ENCODE measurements at places on chromosomes 2 and 18. TPM values are rescaled to one million over a fixed set of nuclear protein-coding genes. Genes with fewer than 3 reads are reported as not detected.
A peak's percentile ranks its signal among the peaks of the same experiment; 100 is the strongest.

- no peak for DNase-seq
Measured at GRCh38 chr2:47177043-47177565, 22.0 kb upstream of the STPG4 start.

DNA sequence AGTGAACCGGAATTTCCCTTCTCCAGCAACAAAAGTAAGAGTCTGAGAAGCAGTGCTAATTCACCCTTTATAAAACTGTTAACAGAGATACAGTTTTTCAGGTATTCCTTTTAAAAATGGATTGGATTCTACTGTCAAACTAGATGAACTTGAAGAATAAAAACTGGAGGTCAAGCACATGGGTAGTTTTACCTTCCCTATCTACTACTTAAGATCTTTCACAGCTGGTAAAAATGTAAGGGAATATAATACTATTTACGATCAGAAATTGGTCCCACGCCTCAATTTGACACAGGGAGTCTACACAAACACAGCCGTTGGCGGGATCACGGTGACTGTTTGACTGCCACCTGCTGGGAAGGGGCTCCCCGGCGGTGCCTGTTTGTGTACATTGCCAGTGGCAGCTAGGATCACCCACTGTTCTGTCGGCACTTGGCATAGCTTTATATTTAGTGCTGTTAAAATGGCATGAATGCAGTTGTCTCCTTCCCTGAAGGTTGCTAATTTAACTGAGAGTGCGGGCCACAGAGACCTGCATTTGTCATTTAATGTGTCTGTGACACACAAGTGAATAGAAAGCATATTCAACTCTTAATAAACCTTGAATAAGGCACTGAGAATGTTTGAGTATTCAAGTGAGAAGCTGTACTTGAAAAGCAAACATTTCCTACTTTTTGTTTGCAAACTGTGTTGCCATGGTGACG, 59.5 kb downstream of the ABCG8 start:
- DNase-seq = peak; percentile 23

DNA sequence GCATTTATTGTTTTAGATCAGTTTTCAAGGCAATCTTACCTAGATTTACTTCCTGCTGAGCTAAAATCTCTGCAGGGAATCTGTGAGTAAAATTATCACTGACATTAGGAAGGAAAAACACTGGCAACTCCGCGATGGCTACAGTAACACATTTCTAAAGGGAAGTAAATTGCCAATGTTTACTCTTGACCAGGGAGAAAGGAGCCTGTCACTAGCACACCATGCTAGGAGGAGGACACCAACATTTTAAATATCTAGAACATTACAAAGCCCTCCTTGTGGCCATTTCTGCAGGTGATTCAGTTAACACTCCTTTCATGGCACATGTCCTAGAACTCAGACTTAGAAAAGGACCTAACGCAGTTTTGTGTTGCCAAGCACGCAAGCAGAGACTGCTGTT, 58.4 kb downstream of the TCF4 start:
- no peak for DNase-seq

- no peak for DNase-seq
Measured at GRCh38 chr2:186879312-186879711, 30.3 kb upstream of the ZSWIM2 start.

GRCh38 chr2:166917415-166917814, 29.1 kb downstream of the XIRP2 start:
- DNase-seq = no peak

GRCh38 chr2:133063775-133064174, 393.8 kb upstream of the LYPD1 start:
- DNase-seq = peak; percentile 74

DNA sequence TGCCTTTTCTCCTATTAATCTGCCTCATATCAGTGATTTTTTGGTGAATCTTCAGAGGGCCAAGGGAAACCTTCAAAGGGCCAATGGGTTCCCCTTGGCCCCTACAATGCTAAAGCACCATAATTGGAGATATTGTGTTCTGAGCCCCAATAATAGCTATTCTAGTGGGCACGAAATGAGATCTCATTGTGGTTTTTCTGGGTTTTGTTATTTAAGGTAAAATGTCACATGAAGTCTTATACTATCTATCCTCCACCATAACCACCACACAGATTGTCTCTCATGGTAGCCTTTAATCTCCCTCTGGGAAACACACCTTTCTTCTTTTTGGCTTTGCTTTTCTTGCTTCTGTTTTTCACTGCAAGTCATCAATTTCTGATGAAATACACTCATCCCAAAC, 152.8 kb downstream of the B3GNT2 start:
- no peak for DNase-seq

GRCh38 chr2:176744146-176744545, 468.4 kb upstream of the HNRNPA3 start:
- no peak for DNase-seq

- no peak for DNase-seq
Measured at GRCh38 chr18:48347756-48348326, 61.3 kb downstream of the ZBTB7C start.

- no peak for DNase-seq
Measured at GRCh38 chr2:174493549-174494331, 6.9 kb upstream of the GPR155 start.

DNA sequence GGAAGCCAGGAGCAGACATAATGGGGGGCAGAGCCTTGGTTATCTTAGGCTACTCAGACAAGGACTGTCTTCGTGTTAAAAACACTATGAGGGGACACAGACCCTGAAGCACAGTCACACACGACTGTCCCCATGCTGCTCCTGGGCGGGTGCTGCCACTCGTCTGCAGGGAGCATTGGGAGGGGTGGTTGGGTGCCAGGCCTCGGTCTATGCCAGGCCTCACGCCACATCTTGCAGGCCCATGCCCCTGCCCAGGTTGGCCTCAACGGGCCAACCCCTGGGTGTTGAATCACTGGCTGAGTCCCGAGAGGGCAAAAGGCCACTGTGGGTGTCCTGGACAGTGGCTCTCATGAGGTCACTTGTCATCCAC, 97.9 kb downstream of the USP40 start:
- no peak for DNase-seq

DNA sequence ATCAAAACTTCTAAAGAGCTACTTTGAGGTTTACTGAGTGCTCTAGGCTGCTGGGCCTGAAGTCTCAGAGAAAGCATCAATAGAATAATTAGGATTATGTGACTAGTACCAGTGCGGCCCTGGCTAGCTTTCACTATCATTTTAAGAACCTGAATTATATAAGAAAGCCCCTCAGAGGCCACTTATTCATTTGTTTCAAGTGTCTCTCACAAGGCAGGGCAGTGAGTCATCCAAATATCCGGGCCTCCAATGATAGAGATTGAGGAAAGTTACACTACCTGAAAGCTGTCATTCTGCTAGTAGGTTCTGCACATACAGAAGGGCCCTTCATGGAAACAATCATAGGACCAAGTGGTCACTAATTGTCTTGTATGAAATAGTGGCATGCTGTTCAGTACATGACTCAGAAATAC, 193.1 kb downstream of the L3MBTL4 start:
- DNase-seq = no peak

DNA sequence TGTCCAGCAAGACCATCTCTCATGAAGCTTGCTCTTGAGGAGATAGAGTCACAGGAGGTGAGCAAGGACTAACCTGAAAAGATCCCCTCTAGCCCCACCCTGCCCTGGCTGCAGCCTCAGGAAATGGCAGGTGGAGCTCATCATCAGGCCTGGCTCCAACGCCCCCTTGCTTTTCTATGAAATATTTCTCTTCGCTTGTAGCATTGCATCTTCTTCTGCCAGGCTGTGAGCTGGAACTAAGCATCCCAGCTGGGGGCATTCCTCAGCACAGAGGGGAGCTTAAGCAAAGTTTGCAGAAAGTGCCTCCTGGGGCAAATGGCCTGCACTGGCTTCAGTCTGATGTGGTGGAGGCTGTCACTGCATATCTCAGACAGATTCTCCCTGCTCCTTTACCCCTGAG, 90.1 kb upstream of the LGALSL start:
- DNase-seq = no peak

- no peak for DNase-seq
Measured at GRCh38 chr2:2901384-2902345, 476.0 kb downstream of the EIPR1 start.

GRCh38 chr2:192124571-192124970, 70.2 kb downstream of the TMEFF2 start:
- no peak for DNase-seq

DNA sequence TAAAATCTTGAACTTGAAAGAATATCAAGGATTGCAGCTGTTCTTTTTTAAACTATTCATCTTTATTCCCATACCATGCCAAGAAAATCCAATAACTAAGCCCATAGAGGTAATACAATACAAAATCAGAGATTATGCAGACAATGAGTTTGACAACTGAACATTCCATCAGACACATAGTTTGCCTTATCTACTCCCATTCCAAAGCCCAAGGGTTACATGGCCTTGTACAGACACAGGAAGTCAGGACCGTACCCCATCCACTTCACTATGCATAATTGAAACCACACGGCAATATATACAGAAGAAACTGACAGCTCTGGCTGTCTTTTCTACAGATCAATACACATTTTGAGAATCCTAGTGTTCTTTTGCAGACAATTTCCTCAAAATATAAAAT, 181.3 kb downstream of the TMX3 start:
- DNase-seq = no peak

- DNase-seq = no peak
Measured at GRCh38 chr2:127651971-127652550, 6.1 kb downstream of the GPR17 start.

CDK15 gene
- polyA plus RNA-seq = 1.5 TPM

MC2R gene
- polyA plus RNA-seq = 0.24 TPM

AMER3 gene
- polyA plus RNA-seq = 0.03 TPM

RGPD4 gene
- polyA plus RNA-seq = not detected

ARHGAP28 gene
- 68.4 TPM for polyA plus RNA-seq

Data from renal pelvis (tissue), 12 donors.